ENCODE measurements at places on chromosomes 2 and 18. TPM values are rescaled to one million over a fixed set of nuclear protein-coding genes. Genes with fewer than 3 reads are reported as not detected.

DNA sequence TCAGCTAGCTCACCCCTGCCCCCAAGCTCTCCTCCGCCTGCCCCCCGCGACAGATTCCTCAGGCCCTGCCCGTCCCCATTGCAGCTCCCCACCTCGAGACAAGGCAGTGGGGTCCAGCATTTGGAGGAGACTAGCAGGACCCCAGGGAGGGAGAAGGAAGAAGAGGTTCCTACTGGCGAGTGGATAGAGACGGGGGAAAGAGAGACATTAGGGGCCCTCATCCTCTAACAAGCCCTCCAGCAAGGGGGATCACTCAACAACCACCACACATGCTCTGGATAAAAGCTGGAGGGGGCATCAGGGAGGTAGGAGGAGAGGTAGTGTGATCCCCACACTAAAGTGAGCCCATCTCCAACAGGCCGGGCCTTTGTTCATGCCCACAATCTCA lies 8.9 kb upstream of the TNS1 start:
- H3K4me3 ChIP-seq = no peak overlapping the region
- DNase-seq = no peak
- H3K36me3 ChIP-seq = no peaks in the 10 kb centered on the region
- H3K27ac ChIP-seq = no peak overlapping the region
- H3K4me1 ChIP-seq = peaks cover 15% of the 10 kb centered on the region
- peaks cover 12% of the 10 kb centered on the region for H3K27me3 ChIP-seq

GRCh38 chr2:115122701-115123100 lies 680.3 kb downstream of the DPP10 start:
- H3K4me3 ChIP-seq = no peak overlapping the region
- peaks cover 2% of the 10 kb centered on the region for H3K4me1 ChIP-seq
- no peak for DNase-seq
- H3K27me3 ChIP-seq = no peaks in the 10 kb centered on the region
- no peaks in the 10 kb centered on the region for H3K36me3 ChIP-seq

DNA sequence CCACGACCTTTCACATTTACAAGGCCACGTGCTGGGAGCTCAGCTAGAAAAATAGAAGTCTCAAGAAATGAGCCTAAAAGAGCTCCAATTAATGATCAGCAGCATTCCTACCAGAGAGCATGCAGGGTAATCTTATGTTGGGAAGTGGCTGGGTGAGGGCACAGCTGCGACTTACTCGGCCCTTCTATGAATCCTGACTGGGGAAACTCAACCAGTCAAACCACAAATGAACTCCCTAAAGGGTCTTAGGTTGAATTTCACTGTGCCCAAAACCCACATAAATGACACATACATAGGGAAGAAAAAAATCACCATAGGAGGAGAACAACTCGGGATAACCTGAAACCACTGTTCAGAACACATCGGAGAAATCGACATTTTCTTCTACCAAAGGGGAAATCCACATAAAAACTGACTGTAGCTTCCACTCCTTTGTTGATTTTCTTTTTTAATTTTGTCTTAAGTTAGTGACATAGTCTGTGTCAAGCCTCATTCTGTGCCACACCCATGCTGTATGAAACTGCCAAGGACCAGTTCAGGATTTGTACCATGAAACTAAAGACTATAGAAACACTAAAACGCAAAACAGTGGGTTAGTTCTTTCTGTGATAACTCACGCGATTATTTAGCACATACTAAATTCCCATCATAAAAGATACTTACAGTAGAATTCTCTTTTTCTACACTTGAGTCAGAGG lies 54.7 kb downstream of the UXS1 start:
- H3K36me3 ChIP-seq = 0 out of 2 replicates have a peak, but pooled peaks cover 3% of the 10 kb centered on the region
- no peak for DNase-seq
- no peaks in the 10 kb centered on the region for H3K4me1 ChIP-seq

- no peaks in the 10 kb centered on the region for H3K27me3 ChIP-seq
- H3K27ac ChIP-seq = no peak overlapping the region
- H3K4me1 ChIP-seq = no peaks in the 10 kb centered on the region
- no peaks in the 10 kb centered on the region for H3K36me3 ChIP-seq
- H3K4me3 ChIP-seq = no peak overlapping the region
- DNase-seq = no peak
These were observed 51.2 kb upstream of the UGP2 start for GRCh38 chr2:63790491-63790890.

- DNase-seq = no peak
- no peaks in the 10 kb centered on the region for H3K27me3 ChIP-seq
- no peak overlapping the region for H3K4me3 ChIP-seq
- H3K27ac ChIP-seq = no peak overlapping the region
- no peaks in the 10 kb centered on the region for H3K36me3 ChIP-seq
- H3K4me1 ChIP-seq = no peaks in the 10 kb centered on the region
These were observed 43.7 kb downstream of the PRELID3A start for GRCh38 chr18:12451428-12451827.

DNA sequence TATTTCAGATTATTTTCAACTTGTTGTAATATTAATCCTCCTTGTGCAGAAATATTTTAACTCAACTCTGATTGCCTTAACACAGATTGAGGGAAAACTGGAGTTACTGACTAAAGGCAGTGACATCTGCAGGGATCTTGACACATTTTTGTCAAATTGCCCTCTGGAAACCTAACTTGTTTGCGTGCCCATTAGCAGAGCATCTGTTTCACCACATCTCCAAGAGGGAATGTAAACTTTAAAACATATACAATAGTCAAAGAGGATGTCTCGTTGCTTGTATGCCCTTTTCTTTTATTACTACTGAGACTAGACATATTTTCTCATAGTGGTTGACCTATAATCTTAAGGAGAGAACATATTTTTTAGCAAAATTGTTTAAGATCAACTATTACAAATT lies 14.2 kb downstream of the INPP1 start:
- no peaks in the 10 kb centered on the region for H3K27me3 ChIP-seq
- H3K4me3 ChIP-seq = no peak overlapping the region
- no peaks in the 10 kb centered on the region for H3K36me3 ChIP-seq

DNA sequence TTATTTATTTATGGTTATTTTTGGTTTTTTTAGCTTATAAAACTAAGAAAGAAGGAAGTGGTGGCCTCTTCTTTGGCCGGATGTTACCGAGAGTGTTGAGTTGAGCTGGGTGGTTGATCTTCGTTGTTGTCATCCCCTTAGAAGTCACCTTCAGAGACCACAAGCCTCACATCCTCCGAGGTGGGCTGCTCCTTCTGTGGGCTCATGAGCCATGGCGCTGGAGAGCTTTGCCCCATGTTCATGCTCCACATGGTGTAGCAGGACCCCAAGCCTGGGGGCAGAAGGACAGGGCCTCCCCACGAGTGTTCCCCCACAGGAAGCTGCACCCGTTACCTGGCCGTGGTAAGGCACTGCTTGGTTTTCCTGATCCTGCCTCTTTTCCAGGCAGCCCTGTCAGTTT lies 23.4 kb downstream of the SNTG2 start:
- H3K4me3 ChIP-seq = no peak overlapping the region
- H3K27ac ChIP-seq = no peak overlapping the region
- H3K27me3 ChIP-seq = no peaks in the 10 kb centered on the region
- DNase-seq = no peak
- no peaks in the 10 kb centered on the region for H3K36me3 ChIP-seq

- no peak overlapping the region for H3K4me3 ChIP-seq
- H3K4me1 ChIP-seq = peaks cover 4% of the 10 kb centered on the region
- DNase-seq = peak; percentile 33
- H3K36me3 ChIP-seq = peaks cover 3% of the 10 kb centered on the region
These were observed 205.4 kb downstream of the HDAC4 start for GRCh38 chr2:239195318-239195871.

DNA sequence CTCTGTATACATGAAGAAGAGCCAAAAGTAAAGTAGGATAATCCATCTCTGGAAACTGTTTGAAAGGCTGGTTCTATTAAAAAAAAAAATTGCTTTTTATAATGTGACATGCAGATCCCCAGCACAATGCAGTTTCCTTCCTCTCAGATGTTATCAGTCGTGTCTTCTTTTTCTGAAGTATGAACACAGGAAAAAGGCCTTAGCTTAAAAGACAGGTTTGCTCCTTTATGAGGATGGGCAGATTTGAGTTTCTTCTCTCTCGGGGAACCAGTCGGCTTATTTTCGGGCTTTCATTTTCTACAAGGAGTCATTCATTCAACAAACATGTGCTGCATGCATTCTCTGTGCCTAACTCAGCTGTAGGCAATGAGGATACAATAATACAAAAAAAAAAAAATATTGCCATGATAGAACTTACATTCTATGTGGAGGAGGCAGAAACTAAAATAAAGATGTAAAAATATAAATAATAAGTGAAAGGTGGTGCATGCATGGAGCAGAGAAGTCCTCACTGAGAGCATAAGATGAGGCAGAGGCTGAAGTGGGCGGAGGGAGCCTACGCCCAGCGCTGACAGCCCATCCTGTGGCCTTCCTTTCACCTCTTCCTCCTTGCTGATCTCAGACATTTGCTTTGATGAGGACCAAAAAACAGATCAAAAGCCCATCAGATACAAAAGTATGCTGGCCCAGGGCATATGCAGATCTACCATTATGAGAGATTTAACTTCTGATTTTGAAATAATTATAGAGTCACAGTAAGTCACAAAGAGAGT lies at the start of gene CD226:
CD226 (minus strand) TSS at position 513 of the 773 bp plus-strand sequence; CDS start at position 46, 467 bp downstream.
- H3K36me3 ChIP-seq = no peaks in the 10 kb centered on the region
- no peak for DNase-seq

DNA sequence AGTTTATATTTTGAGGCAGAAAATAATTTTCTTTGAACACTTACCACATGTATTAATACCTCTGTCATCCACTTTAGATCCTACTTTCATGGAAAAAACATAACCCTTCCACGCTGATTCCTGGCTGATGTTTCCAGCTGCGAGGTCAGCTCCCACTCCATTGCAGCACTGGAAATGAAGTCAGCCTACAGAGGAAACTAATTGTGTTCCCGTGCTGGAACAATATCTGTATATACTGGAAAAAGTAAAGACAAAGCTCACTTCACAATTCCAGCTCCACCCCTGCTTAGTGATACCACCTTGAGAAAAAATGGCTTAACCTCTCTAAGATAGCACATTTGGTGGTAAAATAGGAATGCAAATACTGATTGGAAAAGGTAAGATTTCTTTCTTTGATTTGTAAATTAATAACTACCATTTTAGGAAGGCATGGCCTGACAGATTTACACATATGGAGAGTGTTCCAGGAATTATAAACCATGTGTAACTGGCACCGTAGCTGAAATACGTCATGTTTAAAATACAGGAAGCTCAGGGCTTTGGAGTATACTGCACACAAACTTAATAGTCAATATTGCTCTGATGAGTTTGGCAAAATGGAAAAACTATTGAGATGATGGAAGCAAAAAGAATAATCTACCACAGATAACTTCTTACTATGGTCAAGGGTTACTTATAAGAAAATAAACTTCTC lies 90.0 kb downstream of the TRIB2 start:
- H3K4me3 ChIP-seq = no peak overlapping the region
- no peak for DNase-seq
- H3K36me3 ChIP-seq = no peaks in the 10 kb centered on the region
- no peaks in the 10 kb centered on the region for H3K27me3 ChIP-seq
- no peak overlapping the region for H3K27ac ChIP-seq

GRCh38 chr2:10257500-10258147 lies 45.1 kb upstream of the HPCAL1 start:
- no peak for DNase-seq
- no peaks in the 10 kb centered on the region for H3K36me3 ChIP-seq
- no peak overlapping the region for H3K27ac ChIP-seq
- no peaks in the 10 kb centered on the region for H3K4me1 ChIP-seq

DNA sequence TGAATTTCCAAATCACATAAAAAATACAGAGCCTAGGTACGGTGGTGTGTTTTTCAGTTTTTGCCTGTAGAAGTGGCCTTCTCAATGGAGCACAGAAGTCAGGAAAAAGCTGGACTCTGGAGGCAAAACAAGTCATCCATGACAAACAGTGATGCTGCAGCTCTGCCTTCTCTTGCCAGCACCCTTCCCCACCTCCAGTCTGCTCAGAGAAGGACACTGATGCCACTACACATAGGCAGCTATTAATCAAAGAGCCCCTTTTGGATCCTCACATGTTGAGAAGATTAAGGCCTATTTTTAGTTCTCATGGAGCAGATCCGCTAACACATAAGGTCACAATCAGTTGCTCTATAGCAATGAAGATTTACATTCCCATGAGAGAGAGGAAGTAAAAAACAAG lies 181.6 kb upstream of the GALNT5 start:
- H3K4me1 ChIP-seq = no peaks in the 10 kb centered on the region
- no peaks in the 10 kb centered on the region for H3K27me3 ChIP-seq
- no peaks in the 10 kb centered on the region for H3K36me3 ChIP-seq

GRCh38 chr2:140851258-140851981 lies 1279.4 kb downstream of the LRP1B start:
- H3K27ac ChIP-seq = no peak overlapping the region
- no peak for DNase-seq
- H3K27me3 ChIP-seq = no peaks in the 10 kb centered on the region

- no peak for DNase-seq
- no peaks in the 10 kb centered on the region for H3K27me3 ChIP-seq
- H3K27ac ChIP-seq = no peak overlapping the region
- H3K36me3 ChIP-seq = peaks cover 3% of the 10 kb centered on the region
- H3K4me1 ChIP-seq = no peaks in the 10 kb centered on the region
These were observed 78.2 kb upstream of the ITGB6 start for GRCh38 chr2:160278101-160278878.

DNA sequence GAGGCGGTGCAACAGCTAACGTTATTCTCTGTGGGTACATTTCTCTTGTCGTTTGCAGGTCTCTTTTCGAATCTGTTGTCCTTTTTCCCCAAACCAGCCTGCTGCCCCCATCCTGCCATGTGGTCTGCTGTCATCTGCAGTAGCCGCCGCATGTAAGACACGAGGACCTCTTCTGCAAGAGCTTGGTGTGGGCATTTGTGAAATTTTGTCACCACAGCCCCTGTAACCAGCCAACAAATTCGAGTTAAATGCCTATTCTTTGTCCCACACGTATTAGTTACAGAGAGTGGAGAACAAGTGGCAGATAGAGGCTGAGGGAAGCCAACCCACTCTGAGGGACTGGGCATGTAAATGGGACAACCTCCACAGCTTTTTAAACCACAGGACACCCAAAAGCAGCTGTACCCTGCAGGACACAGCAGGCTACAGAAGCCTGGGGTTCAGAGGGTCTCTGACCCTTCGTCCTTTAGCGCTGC lies 35.0 kb downstream of the ITGA6 start:
- DNase-seq = no peak
- H3K36me3 ChIP-seq = peaks cover 9% of the 10 kb centered on the region
- no peak overlapping the region for H3K27ac ChIP-seq
- no peaks in the 10 kb centered on the region for H3K27me3 ChIP-seq
- H3K4me3 ChIP-seq = no peak overlapping the region

Gene VIL1
- 7.0 TPM for total RNA-seq

Gene NTSR2
- total RNA-seq = not detected

Gene FER1L5
- total RNA-seq = 0.69 TPM

Gene ERFE
- total RNA-seq = 2.5 TPM

Gene ASPRV1
- total RNA-seq = 0.95 TPM

Gene TLX2
- 0.17 TPM for total RNA-seq

Gene ARHGEF4
- total RNA-seq = 13.3 TPM

Gene SLC9A4
- not detected for total RNA-seq

Gene SERPINB13
- not detected for total RNA-seq

Gene MYO5B
- 6.9 TPM for total RNA-seq

Gene LONRF2
- total RNA-seq = 0.42 TPM
